ENCODE measurements at places on chromosomes 11 and 22. TPM values are rescaled to one million over a fixed set of nuclear protein-coding genes. Genes with fewer than 3 reads are reported as not detected.
A peak's percentile ranks its signal among the peaks of the same experiment; 100 is the strongest.

Gene DRICH1
- polyA plus RNA-seq = 4.8 TPM

Gene CTTN
- polyA plus RNA-seq = 234 TPM

Gene PGA4
- 0.44 TPM for polyA plus RNA-seq

Gene OR52A1
- 0.04 TPM for polyA plus RNA-seq

- DNase-seq = no peak
Observed at GRCh38 chr11:117072517-117073461, 25.4 kb downstream of the SIK3 start.

DNA sequence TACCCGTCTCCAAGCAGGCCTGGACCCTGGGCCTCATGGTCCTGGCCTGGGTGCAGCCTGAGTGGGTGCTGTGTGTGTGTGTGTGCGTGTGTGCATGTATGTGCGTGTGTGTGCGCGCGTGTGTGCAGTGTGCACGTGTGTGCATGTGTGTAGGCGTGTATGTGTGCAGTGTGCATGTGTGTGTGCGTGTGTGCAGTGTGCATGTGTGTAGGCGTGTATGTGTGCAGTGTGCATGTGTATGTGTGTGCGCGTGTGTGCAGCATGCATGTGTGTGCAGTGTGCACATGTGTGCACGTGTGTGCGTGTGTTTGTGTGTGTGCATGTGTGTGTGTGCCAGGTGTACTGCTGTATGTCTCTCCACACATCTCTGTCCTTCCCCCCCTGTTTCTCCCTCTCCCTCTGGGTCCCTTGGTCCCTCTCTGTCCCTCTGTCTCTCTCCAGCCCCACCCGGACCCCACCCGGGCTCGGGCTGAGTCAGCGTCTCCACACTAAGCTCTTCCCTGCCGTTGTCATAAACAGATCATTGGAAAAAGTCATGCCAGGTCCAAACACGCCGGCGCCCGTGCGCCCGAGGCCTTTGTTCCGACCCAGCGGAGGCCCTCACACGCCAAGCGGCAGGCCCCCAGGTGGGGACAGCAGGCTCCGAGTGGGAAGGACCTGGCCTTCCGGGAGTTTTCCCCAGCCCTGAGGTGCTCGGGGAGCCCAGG is 34.0 kb downstream of the WNT7B start:
- no peak for DNase-seq

DNA sequence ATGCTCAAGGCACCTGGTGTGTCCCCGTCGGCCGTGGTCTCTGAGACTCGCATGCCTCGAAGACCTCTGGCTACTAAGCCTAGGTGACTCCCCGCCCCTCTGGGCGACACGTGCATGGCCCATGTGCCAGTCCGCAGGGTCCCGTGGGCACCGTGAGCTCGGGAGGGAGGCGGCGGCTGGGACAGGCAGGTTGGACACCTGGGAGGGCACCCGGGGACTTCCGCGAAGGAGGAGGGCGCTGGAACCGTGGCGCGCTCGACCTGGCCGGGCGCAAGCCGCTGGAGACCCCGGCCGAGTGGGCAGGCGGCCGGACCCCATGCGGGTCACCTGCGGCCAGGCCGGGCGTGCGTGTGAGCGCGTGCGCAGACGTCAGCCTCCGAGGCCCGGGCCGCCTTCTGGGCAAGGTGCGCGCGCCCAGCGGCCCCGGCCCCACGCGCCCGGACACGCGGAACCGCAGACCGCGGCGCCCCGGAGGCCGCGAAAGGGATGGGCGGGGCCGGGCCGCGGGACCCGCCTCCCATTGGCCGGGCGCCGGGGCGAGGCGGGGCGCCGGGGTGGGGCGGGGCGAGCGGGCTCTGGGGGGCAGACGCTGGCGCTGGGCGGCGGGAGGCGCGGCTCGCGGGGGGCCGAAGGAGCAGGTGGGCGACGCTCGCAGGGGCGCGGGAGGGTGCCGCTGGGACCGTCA is 579 bp upstream of the RASD2 start:
- DNase-seq = peak; percentile 43

GRCh38 chr11:65429068-65429681 is 6.6 kb downstream of the NEAT1 start:
- DNase-seq = no peak

- no peak for DNase-seq
Observed at GRCh38 chr11:104443387-104443786, 279.4 kb upstream of the PDGFD start.

GRCh38 chr22:49585461-49586243 is 242.0 kb downstream of the BRD1 start:
- no peak for DNase-seq

DNA sequence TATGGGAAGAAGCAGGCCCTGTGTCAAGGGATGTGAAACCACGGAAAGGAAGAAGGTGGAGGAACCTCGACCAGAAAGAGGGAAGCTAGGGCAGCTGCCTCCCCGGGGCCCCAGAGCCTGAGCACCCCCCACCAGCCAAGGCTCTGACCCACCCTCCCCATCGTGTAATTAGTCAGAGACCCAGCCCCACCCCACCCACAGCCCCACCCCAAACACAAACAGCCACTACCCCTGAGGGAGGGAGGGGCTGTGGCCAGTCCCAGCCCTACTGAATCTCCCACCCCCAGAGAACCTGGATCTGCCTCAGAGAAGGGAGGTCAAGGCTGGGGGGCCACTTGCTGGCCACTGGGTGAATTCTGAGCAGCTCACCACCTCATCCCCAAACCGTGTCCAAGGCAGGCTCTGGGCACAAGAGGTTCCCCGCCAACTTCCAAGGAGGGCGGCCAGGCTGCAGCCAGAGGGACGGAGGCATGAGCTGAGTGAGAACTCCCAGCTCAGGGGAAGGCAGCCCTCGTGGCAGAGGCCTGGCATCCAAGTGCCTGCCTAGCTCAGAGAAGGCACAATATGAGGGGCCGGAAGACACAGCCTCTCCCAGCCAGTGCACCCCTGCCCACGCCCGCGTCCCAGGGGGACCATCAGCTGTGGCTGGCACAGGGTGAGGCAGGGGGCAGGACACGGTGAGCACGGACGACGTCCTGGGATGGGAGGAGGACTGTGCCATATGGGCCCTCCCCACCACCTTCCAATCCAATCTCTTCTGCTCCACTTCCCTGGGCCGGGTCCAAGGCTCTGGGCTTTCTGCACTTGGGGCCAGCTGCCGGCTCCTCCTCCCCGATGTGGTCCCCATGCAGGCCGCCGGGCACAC is 2.7 kb downstream of the PLXNB2 start:
- no peak for DNase-seq

GRCh38 chr22:25876871-25877270 is 134.9 kb downstream of the MYO18B start:
- DNase-seq = no peak

- no peak for DNase-seq
Observed at GRCh38 chr22:17884893-17885292, 110.6 kb upstream of the BID start.

DNA sequence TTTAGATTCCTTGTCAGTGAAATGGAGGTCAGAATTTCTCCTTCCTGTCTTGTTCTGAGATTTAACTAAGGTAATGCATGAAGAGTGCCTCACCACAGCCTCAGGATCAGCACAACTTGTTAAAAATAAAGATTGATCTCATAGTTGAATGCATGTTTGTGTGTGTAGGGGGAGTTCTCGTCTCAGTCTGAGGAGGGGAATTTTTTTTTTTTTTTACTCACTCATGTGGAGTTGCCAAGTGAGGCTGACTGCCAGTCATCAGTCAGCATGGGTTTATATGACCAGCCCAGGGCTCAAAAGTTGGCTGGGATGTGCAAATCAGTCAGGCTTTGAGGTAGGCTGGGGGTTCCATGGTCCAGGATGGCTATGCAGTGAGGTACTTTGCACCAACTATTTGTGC is 113.2 kb downstream of the FANCF start:
- DNase-seq = no peak

GRCh38 chr11:134346101-134346975 is 14.6 kb downstream of the GLB1L2 start:
- DNase-seq = no peak

- DNase-seq = no peak
Observed at GRCh38 chr22:28282405-28283067, 363.5 kb upstream of the PITPNB start.

GRCh38 chr11:74072721-74073120 is 63.8 kb upstream of the UCP3 start:
- DNase-seq = no peak

DNA sequence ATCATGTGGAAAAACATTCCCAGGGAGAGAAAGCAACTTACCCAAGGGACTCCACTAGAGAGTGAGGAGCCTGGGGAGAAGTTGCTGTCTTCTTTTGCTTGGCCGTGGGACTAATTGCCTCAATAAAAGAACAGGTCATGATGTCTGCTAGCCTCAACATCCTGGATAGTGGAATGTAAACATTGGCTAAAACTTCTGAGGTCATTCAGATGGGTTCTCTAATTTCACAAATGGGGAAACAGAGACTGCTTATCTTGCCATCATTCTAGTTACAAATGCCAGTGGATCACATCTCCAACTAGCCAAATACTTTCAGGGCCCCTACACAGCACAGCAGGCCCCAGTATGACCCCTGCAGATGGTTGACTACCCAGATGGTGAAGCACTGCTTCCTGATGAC is 28.4 kb upstream of the PAMR1 start:
- DNase-seq = no peak

GRCh38 chr11:95268391-95268790 is 37.4 kb upstream of the SESN3 start:
- no peak for DNase-seq

DNA sequence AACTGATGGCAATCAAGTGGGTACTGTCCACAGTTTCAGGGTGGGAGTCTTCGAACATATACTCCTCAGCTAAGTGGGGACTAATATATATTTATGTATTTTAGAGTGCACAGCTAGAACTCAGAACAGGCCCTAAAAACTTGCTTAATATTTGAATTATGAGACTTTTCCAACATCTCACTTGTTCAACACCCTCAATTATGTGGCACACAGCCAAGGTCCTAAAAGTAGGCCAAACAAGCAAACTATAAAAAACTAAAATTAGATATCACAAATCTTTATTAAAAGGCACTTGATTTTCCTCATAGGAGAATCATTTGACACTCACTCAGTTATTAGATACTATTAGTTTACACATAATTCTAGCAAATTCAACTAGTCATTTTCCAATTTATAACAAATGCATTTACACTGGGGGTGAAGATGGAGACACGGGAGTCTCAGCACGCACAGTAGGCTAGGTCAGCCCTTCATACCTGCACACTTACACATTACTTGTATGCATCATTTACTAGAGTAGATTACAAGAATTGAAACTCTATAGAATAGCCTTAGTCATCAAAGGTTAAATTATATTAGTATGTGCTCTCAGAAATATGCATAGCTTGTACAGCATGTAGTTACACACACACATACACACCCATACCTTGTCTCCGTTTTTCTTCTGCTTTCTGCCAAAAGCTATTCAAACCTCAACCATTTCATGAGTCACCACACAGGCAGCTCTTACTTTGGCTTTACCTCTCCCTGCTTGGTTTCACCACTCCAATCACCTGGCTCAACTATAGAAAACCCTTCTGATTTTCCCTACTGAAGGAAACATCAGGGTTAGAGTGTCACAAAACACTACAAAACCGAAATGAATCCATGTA is 171.5 kb downstream of the SBF2 start:
- DNase-seq = no peak

DNA sequence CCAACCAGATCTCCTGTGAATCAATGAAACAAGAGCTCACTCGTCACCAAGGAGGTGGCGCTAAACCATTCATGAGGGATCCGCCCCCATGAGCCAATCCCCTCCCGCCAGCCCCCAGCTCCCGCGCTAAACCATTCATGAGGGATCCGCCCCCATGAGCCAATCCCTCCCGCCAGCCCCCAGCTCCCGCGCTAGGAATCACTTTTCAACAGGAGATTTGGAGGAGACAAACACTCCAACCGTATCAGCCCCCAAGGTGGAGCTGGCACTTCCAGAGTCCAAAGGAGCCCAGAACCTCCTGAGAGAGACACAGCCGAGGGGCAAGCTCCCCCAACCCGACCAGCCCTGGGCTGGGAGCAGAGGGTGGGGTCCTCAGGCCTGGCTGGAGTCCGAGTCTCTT is 40.9 kb upstream of the PRR5 start:
- peak; percentile 69 for DNase-seq

DNA sequence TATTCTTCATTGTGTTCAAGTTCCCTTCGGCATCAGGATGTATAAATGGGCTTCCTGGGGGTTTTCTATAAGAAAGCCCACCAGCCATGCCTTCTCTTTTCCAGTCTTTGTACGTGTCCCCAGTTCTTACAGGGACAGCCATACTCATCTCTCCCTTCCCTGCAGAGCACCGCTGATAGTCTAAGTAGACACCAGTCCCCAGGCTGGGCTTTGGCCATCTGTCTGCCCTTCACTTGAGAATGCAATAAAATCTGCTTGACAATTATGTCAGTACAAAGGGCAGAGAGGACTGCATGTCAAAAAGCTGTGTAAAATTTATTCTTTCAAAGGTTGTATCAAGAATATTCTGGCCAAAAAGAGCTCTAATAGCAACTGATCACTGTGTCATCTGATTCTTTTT is 27.3 kb downstream of the NTM start:
- DNase-seq = no peak

DNA sequence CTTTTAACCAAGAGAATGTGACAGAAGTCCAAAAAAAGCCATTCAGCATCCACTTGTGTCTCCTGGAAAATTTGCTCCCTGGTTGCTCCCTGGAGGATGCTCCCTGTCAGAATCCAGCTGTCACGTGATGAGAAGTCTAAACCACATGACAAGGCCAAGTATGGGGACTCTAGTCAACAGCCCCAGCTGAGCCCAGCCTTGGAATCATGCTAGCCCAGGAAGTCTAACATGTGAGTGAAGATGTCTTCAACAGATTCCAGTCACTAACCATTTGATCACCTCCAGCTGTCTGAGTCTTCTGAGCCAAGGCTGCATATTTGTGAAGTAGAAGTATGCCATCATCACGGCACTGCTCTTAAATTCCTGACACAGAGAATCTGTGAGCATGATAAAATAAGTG is 4.2 kb downstream of the OR56B4 start:
- no peak for DNase-seq

- no peak for DNase-seq
Observed at GRCh38 chr11:36931139-36931538, 333.1 kb upstream of the RAG2 start.

GRCh38 chr11:128095466-128095981 is 491.8 kb downstream of the ETS1 start:
- no peak for DNase-seq

Measured in renal pelvis (tissue), 12 donors.